ENCODE measurements at places on chromosomes 7 and 10.
A peak's percentile ranks its signal among the peaks of the same experiment; 100 is the strongest.

DNA sequence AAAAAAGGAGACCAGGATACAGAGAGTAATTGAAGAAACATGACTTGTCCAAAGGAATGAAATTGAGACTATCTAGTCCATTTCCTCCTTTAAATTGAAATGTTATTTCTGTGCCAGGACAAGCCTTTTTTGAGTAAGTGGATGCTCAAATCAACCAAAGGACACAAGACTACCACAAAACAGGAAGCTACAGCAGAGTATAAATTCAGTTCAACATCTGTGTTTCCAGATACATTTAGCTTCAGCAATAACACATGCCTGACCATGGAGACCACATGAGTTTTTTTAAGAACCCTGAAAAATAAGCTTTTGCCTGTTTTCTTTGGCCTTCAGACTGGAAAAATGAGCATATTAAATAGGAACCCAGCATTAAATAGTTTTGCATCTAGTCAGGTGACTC lies 707.5 kb downstream of the ZWINT start:
- DNase-seq, result no peak

GRCh38 chr10:131277969-131278368 lies 33.6 kb downstream of the TCERG1L start:
- no peak for DNase-seq

DNA sequence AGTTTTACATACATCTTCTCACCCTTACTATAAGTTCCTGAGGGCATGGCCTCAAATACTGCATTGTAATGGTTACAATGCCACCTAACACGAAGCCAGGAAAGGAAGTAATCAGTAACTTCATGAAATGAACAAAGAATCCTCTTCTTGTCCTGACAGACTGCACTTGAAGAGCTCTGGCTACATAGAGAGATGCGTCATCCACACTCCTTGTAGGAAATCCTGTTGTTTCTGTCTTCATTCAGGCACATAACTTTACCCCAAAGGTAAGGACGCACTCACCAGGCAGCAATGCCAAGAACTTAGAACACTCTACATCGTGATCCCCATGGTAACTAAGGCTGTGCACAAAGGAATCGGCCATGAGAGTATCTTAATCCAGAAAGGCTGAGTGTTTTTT lies 80.3 kb upstream of the ARID5B start:
- no peak for DNase-seq

GRCh38 chr7:142961973-142962926 lies at the start of gene KEL:
Gene KEL, minus strand, starts transcription at chr7:142962363. Its CDS starts 157 bp downstream, at chr7:142962206.
- no peak for DNase-seq

DNA sequence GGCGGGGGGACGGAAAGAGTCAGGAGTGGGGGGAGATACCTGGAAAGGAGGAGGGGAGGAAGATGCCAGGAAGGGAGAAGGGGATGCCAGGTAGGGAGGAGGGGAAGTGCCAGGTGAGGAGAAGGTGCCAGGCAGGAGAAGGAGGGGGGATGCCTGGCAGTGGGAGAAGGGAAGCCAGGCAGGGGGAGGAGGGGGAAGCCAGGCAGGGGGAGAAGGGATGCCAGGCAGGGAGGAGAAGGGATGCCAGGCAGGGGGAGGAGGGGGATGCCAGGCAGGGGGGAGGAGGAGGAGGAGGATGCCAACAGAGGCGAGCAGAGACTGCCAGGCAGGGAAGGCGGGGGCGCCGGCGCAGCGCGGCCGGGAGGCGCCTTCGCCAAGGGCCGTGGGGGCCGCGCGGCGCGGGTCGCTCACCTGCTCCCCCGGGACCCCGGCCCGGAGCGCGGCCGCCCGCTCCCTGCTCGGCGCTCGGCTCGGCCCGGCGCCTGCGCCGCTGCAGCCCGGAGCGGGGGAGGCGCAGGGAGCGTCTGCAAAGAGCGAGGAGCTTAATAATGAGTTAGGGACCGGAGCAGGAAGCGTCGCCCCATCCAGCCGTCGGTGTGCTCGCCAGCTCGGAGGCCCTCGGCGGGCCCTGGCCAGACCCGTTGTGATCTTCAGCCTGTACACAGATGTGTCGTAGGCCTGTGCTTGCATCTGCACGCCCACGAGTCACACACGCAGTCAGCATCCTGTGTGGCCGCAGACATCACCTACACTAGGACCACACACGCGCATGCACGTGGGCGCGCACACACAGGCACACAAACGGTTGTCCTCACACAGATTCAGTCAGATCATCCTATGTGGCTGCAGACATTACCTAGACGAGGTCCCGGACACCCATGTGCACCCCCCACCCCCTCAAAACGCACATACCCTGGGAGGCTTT lies 28.4 kb upstream of the SMARCD3 start:
- DNase-seq, result peak; percentile 55

GRCh38 chr10:1963341-1963740 lies 226.0 kb upstream of the ADARB2 start:
- no peak for DNase-seq

DNA sequence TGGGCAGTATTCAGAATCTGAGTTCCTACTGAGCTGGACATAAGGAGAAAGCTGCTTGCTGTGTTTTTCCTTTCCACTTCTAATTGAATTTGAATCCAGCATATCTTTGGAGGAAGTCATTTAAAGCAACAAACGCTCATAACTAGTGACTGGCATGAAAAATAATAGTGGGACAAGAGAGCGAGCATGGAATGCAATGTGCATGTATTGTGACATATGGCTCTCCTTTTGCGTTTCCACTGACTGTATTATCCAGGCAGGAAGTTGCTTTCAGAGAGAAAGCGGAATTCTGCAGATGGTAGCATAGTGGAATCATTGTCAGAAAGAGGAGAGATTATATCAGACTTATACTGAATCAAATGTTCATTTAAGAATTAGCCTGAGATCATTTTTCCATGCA lies 368.6 kb downstream of the REEP3 start:
- no peak for DNase-seq

- DNase-seq, result no peak
Measured at GRCh38 chr10:28681291-28681763, 4.0 kb downstream of the BAMBI start.

DNA sequence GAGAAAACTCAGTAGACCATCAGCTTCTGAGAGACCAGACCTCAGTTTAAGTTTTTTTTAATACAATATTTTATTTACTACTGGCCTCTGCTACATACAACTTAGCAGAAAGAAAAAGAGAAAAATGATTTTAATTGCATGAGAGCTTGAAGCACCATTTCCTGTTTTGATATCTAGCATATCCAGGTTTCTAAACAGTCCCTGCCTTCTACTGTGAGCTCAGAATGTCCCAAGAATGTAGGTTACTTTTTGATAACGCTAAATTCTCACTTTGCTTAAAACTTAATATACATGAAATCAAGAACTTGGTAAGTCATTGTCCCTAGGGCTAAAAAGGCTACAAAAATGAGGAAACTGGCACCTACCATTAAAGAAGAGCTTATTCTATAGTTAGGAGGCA lies 7.0 kb downstream of the TMEM243 start:
- no peak for DNase-seq

- DNase-seq, result peak; percentile 13
Measured at GRCh38 chr7:1290026-1290678, 57.5 kb downstream of the UNCX start.

DNA sequence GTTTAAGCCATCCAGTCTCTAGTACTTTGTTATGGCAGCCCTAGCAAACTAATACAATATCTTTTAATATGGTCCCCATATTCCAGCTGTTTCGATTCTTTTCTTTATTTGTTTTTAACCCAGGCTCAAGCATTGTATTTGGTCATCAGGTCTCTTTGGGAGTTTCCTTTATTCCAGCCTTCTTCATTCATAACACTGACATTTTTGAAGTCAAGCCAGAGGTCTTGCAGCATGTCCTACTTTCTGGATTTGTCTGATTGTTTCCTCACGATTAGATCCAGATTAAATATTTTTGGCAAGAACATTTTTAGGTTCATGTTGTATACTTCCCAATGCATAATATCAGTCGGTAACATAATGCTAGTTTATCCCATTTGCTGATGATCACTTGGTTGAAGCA lies 11.8 kb downstream of the SLC25A13 start:
- no peak for DNase-seq

DNA sequence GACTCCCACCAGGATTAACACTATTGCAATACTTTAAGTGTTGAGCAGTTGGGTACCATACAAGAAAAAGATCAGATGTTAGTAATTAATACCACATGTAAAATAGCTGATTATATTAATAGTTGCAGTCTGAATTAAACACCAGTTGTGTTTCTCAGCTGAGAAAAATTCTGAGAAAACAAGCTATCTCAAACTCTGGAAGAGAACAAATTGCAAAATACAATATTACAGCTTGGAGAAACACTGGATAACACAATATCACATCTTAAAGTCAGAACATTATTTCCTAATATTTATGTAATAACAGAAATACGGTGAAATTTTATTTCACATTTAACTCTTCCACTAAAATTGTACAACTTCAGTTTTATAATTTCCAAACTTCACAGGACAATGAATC lies 9.2 kb downstream of the SNX13 start:
- no peak for DNase-seq

GRCh38 chr7:75727881-75728593 lies 10.7 kb downstream of the HIP1 start:
- DNase-seq, result no peak

- DNase-seq, result no peak
Measured at GRCh38 chr7:155815332-155816191, 3.3 kb upstream of the SHH start.

DNA sequence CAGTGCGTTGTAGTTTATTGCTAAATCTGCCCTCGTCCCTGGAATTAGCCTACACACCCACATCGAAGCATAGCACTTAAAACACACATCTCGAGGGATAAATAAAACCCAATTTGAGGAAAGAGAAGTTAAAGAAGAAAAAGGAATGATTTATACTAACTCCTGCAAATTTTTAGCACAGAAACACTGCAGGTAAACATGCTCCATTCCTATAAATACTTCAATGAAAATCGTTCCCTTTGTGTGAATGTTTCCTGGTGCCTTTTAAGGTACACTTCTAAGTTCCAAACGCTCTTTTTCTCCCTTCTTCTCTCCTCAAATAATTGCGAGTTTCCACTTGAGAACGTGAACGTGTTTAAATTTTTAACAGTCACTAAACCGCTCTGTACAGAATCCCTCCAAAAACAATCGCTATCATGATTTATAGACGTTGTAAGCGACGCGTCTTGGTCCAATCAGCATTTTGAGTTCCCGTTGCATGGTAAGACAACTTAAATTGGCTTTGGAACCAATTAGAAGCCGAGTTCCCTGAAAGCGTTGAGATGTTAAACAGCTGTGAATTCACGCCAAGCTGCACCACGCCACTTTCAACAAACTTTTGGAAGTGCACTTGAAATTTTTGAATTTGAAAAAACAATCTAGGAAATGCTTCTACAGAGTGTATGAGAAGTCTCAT lies 12.5 kb upstream of the EBLN1 start:
- peak; percentile 57 for DNase-seq

GRCh38 chr7:26930845-26931244 lies 66.5 kb upstream of the SKAP2 start:
- DNase-seq, result no peak

- peak; percentile 69 for DNase-seq
Measured at GRCh38 chr10:88810196-88810961, 7.8 kb downstream of the LIPM start.

DNA sequence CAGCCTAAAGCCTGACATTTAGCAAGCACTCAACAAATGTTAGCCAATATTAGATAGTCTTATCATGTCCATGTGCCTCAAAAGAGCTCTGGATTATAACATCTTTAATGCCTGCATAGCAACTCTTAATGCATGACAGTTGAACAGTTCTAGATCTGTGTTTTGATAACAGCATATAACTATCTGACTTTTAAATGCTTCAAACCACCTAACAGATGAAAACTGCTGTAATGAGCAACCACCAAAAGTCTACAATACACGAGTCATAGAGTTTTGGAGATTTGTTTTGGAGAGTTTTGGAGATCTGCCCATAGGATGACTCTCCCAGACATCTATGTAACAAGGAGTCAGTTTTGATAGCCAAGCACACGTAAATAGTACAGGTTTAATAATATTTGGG lies 227.3 kb downstream of the TWIST1 start:
- peak; percentile 87 for DNase-seq

DNA sequence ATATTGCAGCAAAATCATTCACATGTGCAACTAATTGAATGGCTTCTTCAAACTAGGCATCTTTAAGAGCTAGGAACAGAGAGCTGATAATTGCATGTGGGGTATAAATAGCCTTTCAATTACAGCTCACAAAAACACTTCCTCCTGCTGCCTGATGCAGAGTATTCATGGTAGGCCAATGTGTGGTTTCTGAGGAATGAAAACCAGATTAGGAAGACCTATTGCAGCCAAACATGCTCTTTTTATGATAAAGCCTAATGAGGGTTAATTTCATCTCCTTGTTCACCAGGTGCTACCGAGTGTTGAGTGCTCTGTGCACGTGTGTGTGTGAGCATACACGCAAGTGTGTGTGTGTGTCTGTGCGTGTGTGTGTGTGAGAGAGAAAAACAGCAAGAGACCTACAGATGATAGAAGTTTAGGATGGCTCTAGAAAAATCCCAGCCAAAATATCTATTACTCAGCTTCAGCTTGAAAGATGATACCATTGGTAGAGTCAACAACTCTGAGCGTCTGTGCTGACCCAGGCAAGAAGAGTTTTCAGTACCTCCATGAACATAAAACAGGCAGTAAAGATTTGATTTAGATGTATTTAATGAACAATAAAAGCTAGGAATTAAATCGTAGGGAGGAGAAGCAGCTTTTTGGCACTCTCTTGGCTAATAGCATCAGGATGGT lies 448.5 kb upstream of the ANKRD30A start:
- DNase-seq, result peak; percentile 52

DNA sequence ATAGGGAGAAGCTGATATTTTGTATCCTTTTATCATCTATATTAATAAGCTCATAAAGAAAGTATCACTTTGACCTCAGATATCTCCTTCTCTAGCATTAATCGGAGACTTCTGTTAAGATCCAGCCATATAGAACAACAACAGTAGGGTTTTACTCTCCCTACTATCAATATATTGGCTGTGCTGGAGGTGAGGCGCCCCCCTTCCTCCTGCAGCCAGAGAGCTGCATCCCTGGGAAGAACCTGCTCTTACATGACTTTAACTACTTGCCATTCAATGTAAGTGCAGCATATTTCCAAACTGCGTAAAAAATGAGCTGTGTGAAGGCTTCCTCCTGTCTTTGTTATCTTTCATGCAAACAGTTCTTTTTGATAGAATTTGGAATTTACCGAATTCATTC lies 247.8 kb downstream of the SDK1 start:
- no peak for DNase-seq

DNA sequence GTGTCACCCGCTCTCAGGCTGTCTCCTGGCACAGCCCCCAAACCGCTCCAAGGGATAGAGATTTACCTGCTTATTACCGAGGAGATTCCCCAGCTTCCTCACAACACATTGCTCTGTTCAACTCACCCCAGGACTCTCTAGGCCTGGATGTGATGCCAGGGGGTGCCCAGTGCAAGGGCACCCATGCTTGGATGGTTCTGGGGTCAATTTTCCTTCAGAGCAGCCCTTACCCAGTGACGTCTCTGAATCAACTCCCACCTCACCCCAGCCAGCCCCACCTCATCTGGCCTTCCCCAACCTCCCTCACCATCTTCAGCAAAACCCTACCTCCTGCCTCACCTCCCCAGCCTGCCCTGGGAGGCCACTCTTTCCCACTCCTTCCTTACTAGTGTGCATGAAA lies 951.6 kb upstream of the ZNF722 start:
- DNase-seq, result no peak

GRCh38 chr7:18414885-18415284 lies 80.7 kb upstream of the HDAC9 start:
- no peak for DNase-seq

- DNase-seq, result no peak
Measured at GRCh38 chr7:158351051-158351450, 236.6 kb downstream of the PTPRN2 start.

- DNase-seq, result no peak
Measured at GRCh38 chr7:64882341-64883112, 20.5 kb upstream of the ZNF273 start.

- DNase-seq, result no peak
Measured at GRCh38 chr10:127142136-127142535, 54.3 kb downstream of the INSYN2A start.
